AG20443 (cell line): ENCODE measurements at places on chromosomes 12 and 14.
A peak's percentile ranks its signal among the peaks of the same experiment; 100 is the strongest.

- DNase-seq, result no peak
Observed at GRCh38 chr12:123057513-123058265, 77.2 kb downstream of the ARL6IP4 start.

GRCh38 chr14:51644217-51644933 is 7.3 kb upstream of the FRMD6 start:
- DNase-seq, result no peak

- no peak for DNase-seq
Observed at GRCh38 chr14:67524634-67524963, 8.5 kb upstream of the PLEKHH1 start.

DNA sequence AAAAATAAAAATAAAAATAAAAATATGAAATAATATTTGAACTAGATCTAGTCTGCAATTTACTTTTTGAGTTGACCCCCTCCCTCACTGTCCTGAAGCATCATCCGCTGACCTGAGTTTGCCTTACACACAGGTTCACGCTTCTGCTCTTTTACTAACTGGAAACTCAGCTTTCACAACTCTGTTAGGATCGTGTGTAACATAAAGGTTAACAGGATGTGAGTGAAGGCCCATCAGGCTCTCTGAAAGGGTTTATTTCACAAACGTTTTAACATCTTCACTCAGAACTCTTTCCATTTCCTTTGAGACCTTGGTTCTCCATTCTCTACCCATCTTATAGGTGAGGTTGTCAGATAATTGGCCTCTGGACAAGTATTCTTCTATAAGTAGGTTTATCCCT is 191.4 kb downstream of the FOXN3 start:
- DNase-seq, result no peak

GRCh38 chr14:54146601-54147000 is 190.0 kb upstream of the BMP4 start:
- DNase-seq, result no peak

DNA sequence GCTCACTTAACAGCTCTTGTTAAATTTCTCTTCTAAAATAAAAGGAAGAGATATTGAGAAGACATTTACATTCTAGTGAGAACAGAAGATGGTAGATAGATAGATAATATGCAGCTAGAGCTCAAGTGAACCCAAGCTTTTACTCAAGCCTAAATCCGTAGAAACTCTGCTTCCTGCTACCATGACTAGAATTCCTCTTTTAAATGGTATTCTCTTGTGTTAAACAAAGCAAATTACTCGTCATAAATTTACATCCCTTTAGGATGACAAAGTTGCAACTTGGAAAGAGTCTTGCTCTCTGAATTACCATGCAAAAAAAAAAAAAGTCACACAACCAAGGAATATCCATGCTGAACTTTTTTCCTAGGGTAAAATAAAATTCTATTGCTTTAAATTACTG is 160.7 kb upstream of the LRFN5 start:
- DNase-seq, result no peak

DNA sequence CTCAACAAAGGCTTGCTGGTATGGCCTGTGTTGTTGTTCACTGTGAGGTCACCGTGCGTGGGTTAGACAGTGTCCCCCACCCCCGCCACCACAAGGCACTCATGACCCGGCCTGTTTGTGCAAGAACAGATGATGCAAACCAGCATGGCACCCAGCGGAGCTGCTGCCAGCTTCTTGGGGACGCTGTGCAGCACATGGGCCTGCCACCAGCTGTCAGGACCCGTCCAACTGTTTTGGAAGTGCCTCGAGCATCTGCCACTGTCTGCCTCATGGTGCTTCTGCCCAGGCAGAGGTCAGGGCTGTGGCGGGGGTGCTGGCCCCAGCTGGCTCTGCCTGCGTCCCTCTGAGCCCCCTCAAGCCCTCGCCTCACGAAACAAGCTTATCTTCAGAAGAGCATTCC is 1.5 kb downstream of the ASB2 start:
- no peak for DNase-seq

- peak; percentile 35 for DNase-seq
Observed at GRCh38 chr12:806200-806791, 53.9 kb downstream of the WNK1 start.

DNA sequence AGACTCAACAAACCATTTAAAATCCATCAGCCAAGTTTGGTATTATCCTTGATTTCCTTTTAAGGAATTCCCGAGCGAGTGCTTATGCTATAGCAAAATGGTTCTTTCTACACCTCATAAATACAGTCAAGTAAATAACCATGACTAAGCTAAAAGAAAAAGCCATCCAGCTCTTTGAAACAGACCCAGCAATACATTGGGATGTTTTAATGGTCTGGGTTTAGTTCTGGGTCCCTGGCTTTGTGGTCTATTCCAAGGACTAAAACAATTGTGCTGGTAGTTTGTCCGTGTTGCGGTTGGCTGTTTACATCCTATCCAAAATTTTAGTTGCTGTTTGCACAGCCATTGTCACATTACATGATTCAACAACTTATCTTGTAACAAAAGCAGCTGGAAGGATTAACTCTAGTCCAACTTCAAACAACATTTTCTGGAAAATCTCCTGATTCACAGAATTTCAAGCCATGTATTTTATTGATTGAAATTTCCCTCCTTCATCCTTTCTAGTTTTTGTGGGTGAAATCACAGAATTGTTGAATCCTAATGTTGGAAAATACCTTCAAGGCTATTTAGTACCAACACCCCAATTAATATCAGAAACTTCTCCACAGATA is 19.6 kb downstream of the KLRB1 start:
- no peak for DNase-seq

DNA sequence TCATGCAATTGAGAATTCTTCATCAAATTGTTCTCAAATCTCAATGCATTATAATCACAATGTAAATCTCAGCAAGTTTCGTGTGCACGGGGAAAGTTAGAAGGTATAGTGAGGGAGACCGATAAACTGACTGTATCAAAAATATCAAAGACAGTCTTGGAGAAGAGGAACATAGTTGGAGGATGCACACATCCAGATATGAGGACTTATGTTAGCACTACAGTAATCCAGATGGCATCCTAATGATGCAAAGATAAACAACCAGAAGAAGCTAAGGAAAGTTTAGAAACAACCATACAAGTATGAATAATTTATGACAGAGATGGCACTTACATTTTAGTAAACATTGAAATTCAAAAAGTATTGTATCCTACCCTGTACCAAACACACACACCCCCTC is 760.1 kb downstream of the RPS29 start:
- DNase-seq, result no peak

- DNase-seq, result peak; percentile 65
Observed at GRCh38 chr14:89303456-89304435, 113.3 kb downstream of the FOXN3 start.

DNA sequence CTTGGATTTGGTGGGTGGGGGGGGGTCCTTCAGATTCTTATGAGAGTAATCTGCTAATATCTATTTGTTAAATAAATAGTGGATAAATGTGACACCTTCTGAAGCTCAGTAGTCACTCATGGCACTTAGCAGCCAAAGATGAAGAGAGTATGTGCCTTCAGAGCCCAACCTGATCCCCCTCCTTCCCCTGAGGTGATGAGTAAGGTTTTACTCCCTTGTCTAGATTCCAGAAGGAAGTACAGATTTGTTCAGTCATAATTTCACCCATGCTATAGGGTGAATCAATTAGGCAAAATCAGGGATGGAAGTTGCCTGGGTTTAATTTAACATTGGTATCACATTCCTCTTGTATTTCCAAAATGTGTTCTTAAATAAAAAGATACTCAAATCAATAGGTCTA is 340.3 kb upstream of the ATP2B1 start:
- DNase-seq, result no peak

DNA sequence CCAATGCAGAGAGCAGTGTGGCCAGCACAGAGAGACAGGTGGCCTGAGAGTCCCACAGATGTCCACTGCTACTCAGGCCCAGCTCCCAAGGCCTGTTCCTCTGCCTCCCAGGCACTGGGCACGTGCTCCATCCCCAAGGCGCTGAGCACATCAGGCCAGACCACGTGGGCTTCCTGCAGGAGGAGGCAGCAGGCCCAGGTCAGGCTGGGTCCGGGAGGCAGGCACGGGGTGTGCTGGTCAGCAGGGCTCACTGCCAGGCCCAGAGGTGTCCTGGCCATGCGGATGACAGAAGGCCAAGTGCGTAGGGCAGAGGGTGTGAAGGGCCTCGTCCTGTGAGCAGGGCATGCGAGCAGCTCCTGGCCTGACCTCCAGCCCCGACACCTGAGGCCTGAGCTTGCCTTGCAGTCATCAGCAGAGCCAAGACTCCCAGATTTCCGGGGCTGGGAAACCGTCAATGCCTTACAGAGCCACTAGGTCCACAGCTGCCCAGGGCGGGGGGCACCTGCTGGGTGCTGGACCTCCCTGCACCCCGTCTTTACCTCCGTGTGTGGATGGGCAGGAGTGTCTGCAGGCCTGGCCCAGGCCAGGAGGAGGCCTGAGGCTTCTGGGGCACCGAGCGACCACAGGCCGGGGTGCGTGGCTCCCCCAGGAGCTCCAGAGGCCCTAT is 14.9 kb downstream of the TRMT61A start:
- DNase-seq, result no peak

GRCh38 chr14:75876530-75876929 is 105.3 kb downstream of the TGFB3 start:
- no peak for DNase-seq

DNA sequence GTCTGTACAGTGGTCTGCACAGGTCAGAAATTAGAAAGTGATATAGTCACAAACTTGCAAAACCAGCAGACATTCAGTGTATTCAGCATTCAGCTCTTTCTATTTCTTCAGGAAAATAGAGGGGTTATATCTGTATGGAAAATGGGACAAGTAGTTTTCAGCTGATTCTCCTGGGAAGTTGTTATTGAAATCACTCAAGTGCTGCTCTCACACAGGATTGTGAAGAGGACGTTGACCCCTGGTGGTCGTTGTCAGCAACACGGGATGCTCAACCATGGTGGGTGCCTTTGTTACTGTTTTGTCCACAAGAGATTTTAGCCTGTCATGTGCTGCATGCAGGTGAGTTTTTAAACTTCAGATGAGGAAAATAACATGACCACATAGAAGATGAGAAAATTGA is 981.8 kb downstream of the TMEM121 start:
- DNase-seq, result no peak

DNA sequence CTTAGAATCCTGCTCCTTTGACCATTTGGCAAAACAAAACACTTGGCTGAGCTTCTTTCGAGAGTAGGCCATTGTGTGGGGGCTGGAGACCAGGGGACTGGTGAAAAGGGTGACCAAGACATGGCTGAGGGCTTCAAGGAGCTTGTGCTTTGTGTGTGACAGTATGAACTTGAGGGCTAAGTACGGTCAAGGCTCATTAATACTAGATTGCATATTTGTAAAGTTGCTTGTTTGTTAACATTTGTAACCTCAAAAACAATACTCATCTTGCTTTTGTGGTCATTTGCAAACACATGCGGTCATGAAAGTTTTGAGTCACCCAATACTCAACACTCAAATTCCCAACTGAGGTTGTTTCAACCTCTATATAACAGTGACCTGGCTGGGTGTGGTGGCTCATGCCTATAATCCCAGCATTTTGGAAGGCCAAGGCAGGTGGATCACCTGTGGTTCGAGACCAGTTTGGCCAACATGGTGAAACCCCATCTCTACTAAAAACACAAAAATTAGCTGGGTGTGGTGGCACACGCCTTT is 42.5 kb downstream of the ZFYVE26 start:
- DNase-seq, result no peak

DNA sequence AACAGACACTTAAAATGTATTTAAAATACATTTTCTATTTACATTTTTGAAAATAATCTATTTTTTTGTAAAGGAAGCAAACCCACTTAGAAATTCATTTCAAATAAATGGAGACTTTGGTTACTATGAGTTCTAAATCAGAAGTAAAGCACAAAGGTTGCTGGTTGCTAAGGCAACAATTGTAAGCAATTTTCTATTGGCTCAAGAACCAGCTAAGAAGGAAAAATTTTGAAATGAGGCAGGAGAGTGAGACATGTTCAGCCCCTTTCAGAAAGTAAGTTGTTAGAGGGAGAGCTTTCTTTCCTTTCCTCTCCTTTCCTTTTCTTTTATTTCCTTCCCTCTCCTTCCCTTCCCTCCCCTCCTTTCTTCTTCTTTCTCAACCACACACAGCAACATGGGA is 80.7 kb downstream of the PRMT8 start:
- DNase-seq, result no peak

DNA sequence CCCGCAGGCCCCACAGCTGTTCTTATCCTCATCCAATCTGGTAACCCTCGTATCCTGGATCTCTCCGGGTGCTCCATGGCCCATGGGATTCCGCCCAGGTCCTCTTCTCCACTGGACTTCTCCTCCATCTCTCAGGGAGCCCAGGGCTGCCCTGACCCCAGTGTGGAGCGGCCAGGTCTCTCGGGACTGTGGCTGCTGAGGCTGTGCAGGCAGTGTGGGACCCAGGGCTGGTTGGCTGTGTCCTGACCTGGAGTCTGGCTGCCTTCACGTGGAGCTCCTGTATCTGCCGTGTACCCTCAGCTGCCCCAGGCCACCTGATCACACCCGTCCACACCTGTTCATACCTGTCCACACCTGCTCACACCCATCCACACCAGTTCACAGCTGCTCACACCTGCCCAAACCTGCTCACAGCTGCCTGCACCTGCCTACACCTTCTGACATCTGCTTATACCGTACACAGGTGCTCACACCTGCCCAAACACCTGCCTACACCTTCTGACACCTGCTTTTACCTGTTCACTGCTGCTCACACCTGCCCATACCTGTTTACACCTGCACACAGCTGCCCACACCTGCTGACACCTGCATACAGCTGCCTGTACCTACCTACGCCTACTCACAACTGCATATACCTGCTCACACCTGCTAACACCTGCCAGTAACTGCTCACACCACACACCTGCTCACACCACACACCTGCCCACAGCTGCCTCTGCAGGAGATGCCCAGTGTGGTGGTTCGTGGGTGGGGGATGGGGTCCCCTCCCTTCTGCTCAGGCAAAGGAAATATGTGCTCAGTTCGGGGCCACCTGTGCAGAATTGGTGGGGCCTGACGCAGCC is 92.2 kb downstream of the GALNT9 start:
- DNase-seq, result no peak

DNA sequence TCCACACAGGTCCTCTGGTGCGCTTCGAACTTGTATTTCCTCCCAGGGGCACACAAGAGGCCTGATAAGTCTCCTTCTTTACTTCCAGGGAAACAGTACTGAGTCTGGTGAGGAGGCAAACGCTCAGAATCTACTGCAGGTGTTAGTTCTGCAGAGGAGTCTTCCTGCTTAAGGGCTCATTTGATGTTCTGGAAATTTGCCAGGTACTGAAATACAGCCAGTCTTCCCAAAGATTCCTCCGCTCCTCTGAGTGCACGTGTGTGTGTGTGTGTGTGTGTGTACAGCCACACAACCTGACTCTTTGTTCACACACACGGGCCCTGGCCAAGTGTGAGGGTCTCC is 92.0 kb downstream of the FBXL14 start:
- DNase-seq, result no peak

DNA sequence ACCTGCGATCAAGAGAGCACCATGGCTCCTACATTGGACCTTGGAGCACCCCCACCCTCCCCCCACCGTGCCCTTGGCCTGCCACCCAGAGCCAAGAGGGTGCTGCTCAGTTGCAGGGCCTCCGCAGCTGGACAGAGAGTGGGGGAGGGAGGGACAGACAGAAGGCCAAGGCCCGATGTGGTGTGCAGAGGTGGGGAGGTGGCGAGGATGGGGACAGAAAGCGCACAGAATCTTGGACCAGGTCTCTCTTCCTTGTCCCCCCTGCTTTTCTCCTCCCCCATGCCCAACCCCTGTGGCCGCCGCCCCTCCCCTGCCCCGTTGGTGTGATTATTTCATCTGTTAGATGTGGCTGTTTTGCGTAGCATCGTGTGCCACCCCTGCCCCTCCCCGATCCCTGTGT is 1.8 kb upstream of the RNU7-1 start:
- DNase-seq, result no peak
